Osteoblast (primary cell): ENCODE measurements at places on chromosomes 7 and 10. TPM values are rescaled to one million over a fixed set of nuclear protein-coding genes. Genes with fewer than 3 reads are reported as not detected.

Gene MUC3A
- not detected in 2 replicates for total RNA-seq

Gene PAX4
- total RNA-seq = not detected in 2 replicates

Gene HECW1
- 2.9 and 6.5 TPM in 2 replicates for total RNA-seq

Gene SAMD9L
- 17.7 and 25.0 TPM in 2 replicates for total RNA-seq

Gene HTR7
- 9.8 and 12.4 TPM in 2 replicates for total RNA-seq

Gene CTAGE4
- 0.36 and 2.4 TPM in 2 replicates for total RNA-seq

Gene CDNF
- total RNA-seq = 1.8 TPM in 2 replicates

Gene SLC25A40
- total RNA-seq = 11.2 and 11.6 TPM in 2 replicates

Gene FAM25G
- total RNA-seq = not detected in 2 replicates

Gene TMEM236
- under 0.01 TPM in 2 replicates for total RNA-seq

Gene ATOH7
- under 0.01 TPM in 1 of 2 replicates, not detected in the other for total RNA-seq

Gene VIPR2
- not detected in 2 replicates for total RNA-seq

Gene OPN4
- not detected in 2 replicates for total RNA-seq

Gene RAPGEF5
- 1.1 and 1.5 TPM in 2 replicates for total RNA-seq

Gene HABP2
- not detected in 2 replicates for total RNA-seq

Gene ASZ1
- total RNA-seq = not detected in 2 replicates

Gene SPDYE5
- total RNA-seq = under 0.01 TPM in 1 of 2 replicates, not detected in the other

Gene PDZD7
- 0.72 and 1.2 TPM in 2 replicates for total RNA-seq

Gene SNCG
- 0.36 and 2.4 TPM in 2 replicates for total RNA-seq

Gene OR9A2
- not detected in 2 replicates for total RNA-seq

Gene GNG11
- 7.6 and 8.8 TPM in 2 replicates for total RNA-seq

Gene ANXA8L1
- total RNA-seq = 0.29 and 0.36 TPM in 2 replicates

Gene KCTD7
- 14.8 and 17.7 TPM in 2 replicates for total RNA-seq

Gene A1CF
- total RNA-seq = not detected in 2 replicates

Gene UCMA
- total RNA-seq = not detected in 2 replicates

Gene GAD2
- total RNA-seq = not detected in 2 replicates

Gene CACNB2
- under 0.01 and 0.88 TPM in 2 replicates for total RNA-seq

Gene ARL4A
- 20.6 and 25.3 TPM in 2 replicates for total RNA-seq

Gene EPO
- not detected in 2 replicates for total RNA-seq
